Left renal pelvis (tissue), 4 donors: ENCODE measurements at places on chromosomes 3 and 15. TPM values are rescaled to one million over a fixed set of nuclear protein-coding genes. Genes with fewer than 3 reads are reported as not detected.

The CLEC3B gene
- 43.9 TPM for polyA plus RNA-seq

- no peak for DNase-seq
Observed at GRCh38 chr3:55270976-55271375, 216.1 kb downstream of the WNT5A start.

DNA sequence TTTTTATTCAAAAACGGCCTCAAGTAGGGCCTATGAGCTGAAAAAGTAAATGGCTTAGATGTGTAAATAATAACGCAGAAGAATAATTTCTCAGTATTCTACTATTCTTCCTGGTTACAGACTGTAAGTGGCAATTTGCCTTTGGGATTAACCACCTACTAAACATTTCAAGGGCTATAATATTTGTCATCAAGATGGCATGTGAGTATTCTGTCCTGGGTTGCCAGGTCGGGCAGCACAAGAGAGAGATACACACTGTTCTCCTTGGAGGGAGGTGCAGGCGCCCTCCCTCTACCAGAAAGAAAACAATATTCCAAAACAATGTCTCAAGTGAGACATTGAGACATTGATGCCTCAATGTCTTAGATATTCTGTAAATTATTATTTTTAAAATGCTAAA is 278.4 kb downstream of the OCA2 start:
- DNase-seq: no peak

GRCh38 chr3:184380185-184380626 is 352 bp downstream of the CHRD start:
- DNase-seq: no peak

- no peak for DNase-seq
Observed at GRCh38 chr3:114308830-114309229, 15.0 kb downstream of the TIGIT start.

The CA12 gene
- polyA plus RNA-seq: 123 TPM

DNA sequence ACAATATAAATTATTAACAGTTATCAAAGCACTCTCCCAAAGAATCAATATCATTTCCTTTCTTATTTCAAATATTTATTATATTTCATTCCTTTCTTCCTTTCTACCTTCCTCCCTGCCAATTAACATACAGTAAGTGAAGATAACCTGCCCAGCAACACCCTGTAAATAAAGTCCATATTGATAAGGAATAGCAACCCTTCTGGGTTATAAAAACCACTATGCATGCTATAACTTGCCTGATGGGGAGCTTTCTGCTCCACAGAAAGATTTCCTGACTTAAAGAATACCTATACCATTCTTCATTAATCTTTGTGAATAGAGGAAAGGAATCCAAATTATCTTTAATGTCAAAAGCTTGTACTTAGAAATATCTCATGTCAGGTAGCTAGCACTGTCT is 166.5 kb downstream of the ISL2 start:
- DNase-seq: no peak
